Stimulated activated CD8-positive, alpha-beta memory T cell treated with anti-CD3 and anti-CD28 coated beads, Interleukin-4, amount 100 ng/mL, for 4 hours (primary cell): ENCODE measurements at places on chromosomes 2 and 18.

DNA sequence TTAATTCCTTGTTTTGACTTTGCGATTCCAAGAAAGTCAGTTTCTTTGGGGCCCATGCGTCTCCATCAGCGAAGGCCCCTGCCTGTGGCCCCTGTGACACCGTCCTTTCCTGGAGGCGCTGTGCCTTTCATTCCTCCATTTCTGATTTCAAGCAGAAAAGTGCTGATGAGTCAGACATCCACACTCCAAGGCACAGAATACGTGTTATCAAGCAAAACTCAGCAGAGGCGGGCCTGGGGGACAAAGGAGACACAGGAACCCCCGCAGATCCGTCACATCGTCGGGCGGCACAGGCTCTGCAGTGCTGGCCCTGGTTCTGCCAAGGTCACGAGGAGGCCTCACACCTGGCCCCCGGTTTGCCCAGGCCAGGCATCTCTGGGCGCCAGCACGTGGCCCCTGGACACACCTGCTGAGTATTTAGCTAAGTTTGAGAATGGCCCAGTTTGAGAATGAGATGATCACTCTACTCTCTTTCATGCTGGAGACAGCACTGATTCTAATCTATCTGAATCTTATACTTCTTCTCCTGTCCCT, 7.2 kb upstream of the SALL3 start:
- DNase-seq, result no peak

DNA sequence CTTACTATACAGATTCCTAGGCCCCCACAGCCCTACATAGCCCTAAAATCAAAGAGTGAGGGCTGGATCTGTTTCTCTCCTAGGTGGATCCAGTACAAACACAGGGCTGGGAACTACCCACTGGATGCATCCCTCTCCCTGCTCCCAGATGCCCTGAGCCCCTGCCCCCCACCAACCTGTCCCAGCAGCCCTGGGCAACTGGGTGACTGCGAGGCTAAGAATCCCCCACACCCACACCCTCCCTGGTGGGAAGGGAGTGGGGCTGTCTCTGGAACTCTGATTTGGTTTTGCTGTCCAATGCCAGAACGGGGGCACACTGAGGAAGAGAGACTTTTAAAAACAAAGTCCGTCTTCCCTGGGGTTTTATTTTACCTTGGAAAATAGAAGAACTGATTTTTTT, 113.1 kb downstream of the SMAD7 start:
- DNase-seq, result no peak

DNA sequence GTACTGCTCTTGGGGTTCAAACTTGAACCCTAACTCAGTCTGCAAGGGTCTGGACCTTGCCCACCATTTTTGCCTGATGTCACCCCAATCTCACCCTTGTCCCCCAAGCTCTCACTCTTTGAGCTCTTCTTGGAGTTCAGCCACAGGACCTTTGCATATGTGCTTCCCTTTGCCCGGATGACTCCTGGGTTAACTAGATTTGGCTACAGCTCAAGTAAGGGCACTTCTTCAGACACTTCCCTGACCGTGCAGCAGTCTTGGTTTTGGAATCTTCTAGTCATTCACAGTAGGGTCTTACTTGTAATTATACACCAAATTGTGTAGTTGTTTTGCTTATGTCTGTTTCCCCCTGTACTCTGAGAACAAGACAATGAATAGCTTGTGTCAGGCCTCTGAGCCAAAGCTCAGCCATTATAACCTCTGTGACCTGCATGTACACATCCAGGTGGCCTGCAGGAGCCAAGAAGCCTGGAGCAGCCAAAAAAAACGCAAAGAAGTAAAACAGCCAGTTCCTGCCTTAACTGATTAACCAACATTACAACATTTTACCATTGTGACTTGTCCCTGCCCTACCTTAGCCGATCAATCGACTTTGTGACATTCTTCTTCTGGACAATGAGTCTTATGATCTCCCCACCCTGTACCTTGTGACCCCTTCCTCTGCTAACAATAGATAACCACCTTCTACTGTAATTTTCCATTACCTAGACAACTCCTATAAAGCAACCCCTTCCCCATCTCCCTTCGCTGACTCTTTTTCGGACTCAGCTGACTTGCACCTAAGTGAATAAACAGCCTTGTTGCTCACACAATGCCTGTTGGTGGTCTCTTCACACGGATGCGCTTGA, 1.0 kb upstream of the MOGAT1 start:
- DNase-seq, result no peak

DNA sequence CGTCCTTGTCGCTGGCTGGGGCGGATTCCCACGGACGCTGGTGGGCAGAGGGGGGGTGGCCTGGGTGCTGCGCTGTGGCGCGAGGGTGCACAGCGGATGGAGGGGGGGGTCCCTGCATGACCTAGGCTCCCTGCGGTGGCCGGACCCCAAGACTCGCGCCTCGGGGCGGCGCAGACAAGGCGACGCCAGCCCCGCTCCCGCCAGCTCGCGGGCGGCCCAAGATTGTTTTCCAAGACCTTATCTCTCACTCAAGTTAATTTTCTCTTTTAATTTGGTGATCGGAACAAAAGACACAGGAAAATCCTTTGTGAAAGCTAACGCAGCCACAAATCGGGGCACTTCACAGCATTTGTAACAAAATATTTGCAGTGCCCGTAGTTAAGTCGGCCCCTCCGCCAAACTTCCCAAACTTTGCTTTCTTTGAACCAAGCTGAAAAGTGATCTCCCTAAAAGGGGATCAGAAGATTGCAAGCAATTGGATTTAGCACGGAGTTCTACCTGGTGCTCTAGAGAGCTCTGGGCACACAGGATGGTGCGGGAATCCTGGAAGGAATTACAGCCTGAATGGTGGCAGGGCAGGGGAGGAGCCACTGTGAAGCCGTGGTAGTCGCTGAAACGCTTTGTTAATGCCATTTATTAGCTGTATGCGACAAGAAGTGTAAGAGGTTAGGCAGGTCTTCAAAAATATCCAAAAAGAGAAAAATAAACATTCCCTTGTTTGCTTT, 4.8 kb upstream of the ID2 start:
- DNase-seq, result no peak

DNA sequence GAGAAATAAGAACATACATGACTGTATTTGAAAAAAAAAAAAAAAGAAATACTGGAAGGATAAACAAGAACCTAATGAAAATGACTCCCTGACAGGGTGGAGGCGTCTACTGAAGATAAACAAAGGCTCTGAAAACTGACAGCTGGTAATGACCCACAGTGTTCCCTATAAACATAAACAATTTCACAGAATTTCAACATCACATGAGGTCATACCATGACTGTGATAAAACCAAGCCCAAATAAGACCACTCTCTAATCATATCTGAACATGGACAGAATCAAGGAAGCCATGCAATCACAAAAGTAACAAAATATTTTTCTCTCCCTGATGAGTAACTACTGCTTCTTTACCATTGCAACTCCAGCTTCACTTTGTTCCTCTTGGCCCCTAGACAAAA, 159.3 kb downstream of the FAM124B start:
- no peak for DNase-seq

DNA sequence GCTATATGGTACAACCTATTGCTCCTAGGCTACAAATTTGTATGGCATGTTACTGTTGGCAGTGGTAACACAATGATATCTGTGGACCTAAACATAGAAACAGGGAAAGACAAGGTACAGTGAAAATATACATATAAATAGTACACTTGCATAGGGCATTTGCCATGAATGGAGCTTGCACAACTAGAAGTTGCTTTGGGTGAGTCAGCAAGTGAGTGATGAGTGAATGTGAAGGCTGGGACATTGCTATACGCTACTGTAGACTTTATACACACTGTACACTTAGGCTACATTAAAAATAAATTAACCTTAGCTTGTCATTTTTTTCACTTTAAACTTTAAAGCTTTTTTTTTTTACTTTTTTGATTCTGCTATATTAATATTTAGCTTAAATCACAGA, 500.0 kb upstream of the SETBP1 start:
- DNase-seq, result no peak

GRCh38 chr2:186605041-186605440, 15.2 kb downstream of the ITGAV start:
- DNase-seq, result no peak

DNA sequence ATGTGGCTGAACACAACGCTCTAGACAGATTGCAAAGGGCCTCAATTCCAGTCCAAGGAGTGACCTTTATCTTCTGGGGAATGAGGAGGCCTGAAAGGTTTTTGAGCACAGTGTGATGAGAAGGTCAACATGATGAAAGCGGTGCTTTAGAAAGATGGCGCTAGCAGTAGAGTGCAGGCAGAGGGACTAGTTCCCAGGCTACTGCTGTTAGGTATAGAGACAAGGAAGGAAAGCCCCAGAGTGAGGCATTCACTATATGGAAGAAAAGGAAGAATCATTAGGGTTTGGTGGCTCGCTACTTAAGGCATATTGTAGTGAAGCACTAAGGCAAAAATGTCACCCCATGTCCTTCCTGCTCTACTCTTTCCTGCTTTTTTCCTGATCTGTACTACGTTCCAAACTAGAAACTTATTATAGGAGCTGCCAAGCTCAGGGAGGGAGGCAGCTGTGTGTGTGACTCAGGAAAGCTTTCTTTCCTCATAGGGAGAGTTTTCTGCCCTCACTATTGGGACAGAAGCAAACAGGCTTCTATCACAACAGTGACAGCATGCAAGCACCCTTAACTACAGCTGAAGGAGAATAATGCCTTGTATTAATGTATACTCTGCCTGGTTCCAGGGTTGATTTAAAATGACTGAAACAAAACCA, 160.8 kb upstream of the CAVIN2 start:
- no peak for DNase-seq

GRCh38 chr2:134167015-134167414, 86.9 kb upstream of the MGAT5 start:
- DNase-seq, result no peak

- no peak for DNase-seq
These were observed 11.2 kb downstream of the SCG2 start for GRCh38 chr2:223590964-223591363.

GRCh38 chr18:50559752-50560680, at the start of gene MAPK4:
Gene MAPK4, plus strand, starts transcription at chr18:50560087. Its CDS starts 103,872 bp downstream, at chr18:50663959.
- DNase-seq, result no peak

- DNase-seq, result no peak
These were observed 7.9 kb downstream of the DYSF start for GRCh38 chr2:71461304-71461671.
